ENCODE measurements at places on chromosomes 6 and 20.

DNA sequence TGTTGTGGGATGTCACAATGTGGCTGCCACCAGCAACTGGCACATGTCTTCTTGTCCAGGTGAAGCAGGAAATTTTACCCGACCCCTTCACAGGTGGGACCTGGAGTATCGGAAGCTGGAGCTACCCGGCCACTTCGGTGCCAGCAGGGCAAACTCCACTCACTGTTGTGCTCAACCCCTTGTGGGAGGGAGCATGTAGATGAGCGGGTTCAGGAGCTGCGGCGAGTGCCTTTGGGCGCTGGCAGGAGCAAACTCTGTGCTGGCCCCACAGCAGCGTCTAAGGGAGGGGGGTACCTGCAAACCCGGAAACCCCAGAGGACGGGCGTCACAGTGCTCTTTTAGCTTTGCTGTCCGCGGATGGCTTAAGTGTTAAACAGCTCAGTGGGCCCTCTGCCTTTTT, 20.7 kb upstream of the SULF2 start:
- no peak for DNase-seq

GRCh38 chr20:3157817-3158216, 1.8 kb downstream of the FASTKD5 start:
- DNase-seq: no peak

DNA sequence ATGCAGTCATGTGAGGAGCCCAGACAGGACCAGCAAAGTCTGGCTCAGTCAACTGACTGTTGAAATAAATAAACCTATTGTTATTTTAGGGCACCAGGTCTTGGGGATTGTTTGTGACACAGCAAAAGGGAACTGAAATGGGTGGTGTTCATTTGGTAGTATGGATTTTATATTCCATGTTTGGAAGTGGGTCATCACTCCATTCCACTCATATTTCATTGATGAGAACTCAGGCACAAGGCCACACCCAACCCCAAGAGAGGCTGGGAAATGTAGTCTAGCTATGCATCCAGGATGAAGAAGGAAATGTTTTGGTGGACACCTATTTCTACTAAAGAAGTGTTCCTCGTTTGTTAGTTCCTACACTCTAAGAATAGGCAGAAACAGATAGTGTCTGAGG, 64.9 kb upstream of the BTBD3 start:
- no peak for DNase-seq

GRCh38 chr20:32019156-32019510, 8.9 kb downstream of the CCM2L start:
- DNase-seq: no peak

GRCh38 chr6:30707281-30707850, 9.7 kb downstream of the MDC1 start:
- no peak for DNase-seq

GRCh38 chr6:50141100-50141499, 91.4 kb upstream of the DEFB112 start:
- DNase-seq: no peak

DNA sequence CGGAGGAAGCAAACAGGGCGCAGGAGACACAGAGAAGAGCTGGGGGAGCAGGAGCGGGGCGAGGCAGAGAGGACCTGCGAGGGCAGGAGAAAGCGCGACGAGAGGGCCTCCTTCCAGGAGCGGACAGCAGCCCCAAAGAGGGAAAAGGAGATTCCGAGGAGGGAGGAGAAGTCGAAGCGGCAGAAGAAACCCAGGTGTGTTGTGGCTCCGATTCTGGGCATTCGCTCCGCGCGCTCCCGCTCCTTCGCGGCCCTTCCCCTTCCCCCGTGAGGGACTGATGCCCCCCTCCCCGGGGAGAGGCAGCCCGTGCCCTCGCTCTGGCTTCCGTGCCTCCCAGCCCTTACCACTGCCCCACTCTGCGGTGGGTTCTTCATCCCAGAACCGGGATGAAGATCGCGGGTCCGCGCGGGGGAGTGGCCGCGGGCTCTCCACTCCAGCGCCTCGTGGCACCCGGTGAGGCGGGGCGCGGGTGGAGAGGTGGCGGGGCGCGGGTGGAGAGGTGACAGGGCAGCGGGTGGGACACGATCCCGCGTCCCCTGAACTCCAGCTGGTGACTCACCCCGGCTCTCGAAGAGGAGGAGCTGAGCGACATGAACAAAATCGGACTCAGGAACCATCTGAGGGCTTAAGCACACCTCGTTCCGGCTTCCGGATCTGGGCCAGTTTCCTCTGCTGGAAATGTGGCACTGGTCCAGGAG, 22.4 kb downstream of the TMC2 start:
- DNase-seq: no peak

DNA sequence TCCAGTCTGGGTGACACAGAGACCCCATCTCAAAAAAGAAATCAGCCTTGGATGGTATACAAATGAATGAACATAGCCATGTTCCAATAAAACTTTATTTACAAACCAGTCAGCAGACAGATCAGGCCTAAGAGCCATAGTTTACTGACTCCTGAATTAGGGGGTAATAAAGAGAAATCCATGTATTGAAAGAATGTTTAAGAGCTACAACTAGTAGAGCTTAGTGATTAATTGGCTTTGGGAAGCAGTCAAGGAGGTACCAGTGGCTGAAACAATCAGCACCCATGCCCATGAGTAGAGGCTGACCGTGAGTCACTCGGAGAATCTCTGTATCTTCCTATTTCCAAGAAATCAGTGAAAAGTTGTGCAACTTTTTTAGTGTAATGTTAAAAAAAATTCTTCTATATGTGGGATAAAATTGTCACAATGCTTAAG, 223.6 kb upstream of the RREB1 start:
- no peak for DNase-seq

DNA sequence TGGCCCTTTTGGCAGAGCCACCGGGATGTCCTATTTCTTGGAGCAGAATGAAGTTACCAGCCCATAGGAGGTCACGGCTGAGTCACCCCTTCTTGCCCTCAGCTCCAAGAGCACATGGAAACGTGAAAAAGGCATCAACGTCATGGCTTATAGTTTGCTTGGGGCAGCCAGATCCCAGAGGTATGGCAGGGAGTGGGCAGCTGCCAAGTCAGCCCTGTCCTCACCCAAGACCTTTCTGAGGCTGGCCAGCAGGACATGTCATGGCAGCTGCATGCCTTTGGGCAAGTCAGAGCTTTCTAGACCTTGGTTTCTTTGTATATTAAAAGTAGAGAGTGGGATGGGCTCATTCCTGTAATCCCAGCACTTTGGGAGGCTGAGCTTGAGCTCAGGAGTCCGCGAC, 8.2 kb upstream of the MDFI start:
- DNase-seq: no peak

Measured in activated CD4-positive, alpha-beta T cell treated with anti-CD3 and anti-CD28 coated beads, Interleukin-2, amount 50 U/mL, for 24 hours (primary cell).